Activated T-cell treated with anti-CD3 and anti-CD28 coated beads for 4 hours (primary cell): ENCODE measurements at places on chromosomes 5 and 9.

DNA sequence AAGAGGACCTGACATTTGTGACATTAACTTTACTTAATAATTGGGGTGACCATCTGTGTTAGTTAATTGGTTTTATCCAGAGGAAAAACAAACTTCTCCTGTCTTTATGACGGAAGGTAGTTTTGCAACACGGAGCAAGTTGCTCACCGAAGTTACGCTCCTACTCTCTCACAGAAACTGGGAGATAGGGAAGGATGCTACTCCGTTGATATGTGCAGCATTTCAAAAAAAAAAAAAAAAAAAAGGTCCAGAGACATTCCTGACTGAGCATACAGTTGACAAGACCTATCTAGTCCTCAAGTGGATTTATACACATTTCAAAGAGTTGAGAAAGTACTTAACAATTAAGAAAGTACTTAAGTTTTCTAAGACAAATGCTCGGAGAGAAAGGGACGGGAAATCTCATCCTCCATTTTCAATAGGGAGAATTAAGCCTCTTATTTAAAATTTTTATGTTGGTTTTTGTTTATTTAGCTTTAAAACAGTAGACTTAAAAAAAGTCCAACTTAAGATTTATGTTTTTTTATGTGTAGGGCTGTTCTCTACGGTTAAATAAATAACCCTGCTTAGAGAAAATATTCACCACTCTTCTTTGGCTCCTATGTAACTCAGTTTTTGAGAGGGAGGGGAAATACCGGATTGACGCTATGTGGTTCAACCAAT is 455 bp upstream of the FER start:
- no peak for DNase-seq

DNA sequence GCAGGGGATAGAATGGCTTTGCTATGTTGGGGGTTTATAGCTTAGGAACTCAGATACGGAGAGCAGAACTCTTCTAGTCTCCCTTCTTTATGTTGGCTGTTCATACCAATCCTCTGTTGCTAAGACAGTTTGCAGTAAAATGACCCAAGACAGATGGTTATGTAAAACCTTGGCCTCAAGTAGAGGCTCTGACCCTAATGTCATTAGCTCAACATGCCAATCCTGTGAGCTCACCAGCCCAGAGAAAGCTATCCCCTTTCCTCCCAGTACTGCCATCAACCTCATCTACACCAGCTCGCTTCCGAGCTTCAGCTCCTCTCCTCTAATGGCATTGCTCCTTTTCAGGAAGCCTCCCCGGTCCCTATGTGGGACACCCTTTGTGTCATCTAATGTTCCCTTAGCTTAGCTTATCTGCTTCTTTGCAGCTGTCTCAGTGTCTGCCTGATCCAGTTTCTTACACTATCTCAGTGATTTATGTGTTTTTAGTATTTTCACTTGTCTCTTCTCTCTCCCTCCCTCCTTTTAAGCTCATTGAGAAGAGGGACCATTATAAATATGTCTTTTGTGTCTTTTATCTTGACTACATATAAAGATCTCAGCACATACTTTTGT is 281.3 kb upstream of the CLINT1 start:
- DNase-seq, result no peak

- no peak for DNase-seq
Observed at GRCh38 chr5:16315501-16315900, 135.9 kb upstream of the MARCHF11 start.

DNA sequence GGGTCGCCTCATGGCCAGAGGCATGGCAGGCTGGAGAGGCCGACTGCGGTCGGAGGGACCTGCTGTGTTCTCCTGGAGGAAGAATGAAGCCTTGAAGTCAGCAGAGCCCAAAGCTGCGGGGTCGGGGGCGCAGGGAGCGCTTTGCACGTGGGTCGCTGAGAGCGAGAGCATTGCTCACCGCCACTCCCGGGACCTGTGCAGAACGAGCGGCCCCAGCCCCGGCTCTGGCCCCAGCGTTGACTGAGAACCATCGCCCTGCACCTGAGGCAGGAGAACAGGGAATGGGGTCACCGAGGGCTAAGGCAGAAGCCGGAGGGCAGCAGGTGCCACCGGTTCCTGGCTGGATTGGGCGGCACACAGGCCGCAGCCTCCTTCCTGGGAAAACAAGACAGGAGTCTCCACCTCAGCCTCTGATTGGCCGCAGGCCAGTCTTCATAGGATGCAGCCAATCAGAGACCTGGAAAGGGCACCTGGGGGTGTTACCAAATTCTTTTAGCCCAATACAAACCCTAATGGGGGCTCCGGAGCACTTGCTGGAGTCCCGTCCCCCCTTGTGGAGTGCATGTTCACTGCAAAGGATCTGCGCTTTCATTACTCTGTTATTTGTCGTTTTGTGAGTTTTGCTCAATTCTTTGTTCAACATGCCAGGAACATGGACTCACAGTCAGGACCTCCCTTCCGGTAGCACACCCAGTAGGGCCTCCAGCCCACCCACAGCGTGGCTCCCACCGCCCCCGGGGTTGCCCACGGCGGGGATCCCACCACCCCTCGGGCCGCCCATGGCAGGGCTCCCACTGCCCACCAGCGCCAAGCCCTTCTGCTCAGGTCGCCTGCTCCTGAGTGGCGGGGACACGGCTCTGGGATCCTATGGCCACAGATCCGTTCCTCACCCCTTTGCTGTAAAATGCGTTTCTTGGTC is 24.7 kb upstream of the SLC6A19 start:
- no peak for DNase-seq

- DNase-seq, result no peak
Observed at GRCh38 chr5:80736730-80737129, 81.9 kb upstream of the DHFR start.

- DNase-seq, result no peak
Observed at GRCh38 chr5:165569551-165569950, 2064.1 kb downstream of the MAT2B start.

- peak; percentile 76 for DNase-seq
Observed at GRCh38 chr9:127921557-127922120, 4.8 kb upstream of the ST6GALNAC4 start.

DNA sequence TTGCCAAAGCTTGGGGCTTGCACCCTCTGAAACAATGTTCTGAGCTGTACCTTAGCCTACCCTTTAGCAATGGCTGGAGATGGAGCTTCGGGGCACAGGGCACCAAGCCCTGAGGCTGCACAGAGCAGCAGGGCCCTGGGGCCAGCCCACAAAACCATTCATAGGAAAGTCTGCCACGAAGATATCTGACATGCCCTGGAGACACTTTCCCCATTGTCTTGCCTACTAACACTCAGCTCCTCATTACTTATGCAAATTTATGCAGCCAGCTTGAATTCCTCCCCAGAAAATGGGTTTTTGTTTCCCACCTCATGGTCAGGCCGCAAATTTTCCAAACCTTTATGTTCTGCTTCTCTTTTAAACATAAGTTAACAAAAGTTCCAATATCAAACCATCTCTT is 105.7 kb downstream of the DTWD2 start:
- no peak for DNase-seq

- DNase-seq, result no peak
Observed at GRCh38 chr5:5351288-5351979, 71.0 kb upstream of the ICE1 start.
